ENCODE measurements at places on chromosomes 12 and 14. TPM values are rescaled to one million over a fixed set of nuclear protein-coding genes. Genes with fewer than 3 reads are reported as not detected.
A peak's percentile ranks its signal among the peaks of the same experiment; 100 is the strongest.

- no peak for DNase-seq
Measured at GRCh38 chr14:38384741-38385140, 128.8 kb upstream of the CLEC14A start.

- peak; percentile 78 for DNase-seq
Measured at GRCh38 chr14:90409209-90409730, 12.4 kb downstream of the CALM1 start.

- no peak for DNase-seq
Measured at GRCh38 chr12:71556448-71556847, 107.2 kb downstream of the ZFC3H1 start.

SERPINA10 gene
- total RNA-seq, result not detected

GRCh38 chr12:5059358-5059757, 15.7 kb downstream of the KCNA5 start:
- no peak for DNase-seq

DNA sequence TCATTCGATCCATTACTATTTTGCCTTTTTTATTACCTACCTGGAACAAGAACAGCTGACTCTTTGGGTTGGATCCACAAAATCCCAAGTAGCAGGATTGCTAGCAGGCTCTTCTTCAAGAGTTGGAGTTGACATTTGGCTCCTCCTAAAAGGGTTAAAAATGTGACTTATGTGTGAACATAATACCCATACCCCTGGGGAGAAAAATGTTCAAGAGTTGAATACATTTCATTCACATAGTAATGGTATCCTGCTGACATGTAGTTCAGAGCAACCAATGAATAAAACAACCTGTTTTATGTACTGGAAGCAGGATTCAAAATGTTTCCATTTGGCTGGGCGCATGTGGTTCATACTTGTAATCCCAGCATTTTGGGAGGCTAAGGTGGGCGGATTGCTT, 264.7 kb downstream of the MED13L start:
- no peak for DNase-seq

DNA sequence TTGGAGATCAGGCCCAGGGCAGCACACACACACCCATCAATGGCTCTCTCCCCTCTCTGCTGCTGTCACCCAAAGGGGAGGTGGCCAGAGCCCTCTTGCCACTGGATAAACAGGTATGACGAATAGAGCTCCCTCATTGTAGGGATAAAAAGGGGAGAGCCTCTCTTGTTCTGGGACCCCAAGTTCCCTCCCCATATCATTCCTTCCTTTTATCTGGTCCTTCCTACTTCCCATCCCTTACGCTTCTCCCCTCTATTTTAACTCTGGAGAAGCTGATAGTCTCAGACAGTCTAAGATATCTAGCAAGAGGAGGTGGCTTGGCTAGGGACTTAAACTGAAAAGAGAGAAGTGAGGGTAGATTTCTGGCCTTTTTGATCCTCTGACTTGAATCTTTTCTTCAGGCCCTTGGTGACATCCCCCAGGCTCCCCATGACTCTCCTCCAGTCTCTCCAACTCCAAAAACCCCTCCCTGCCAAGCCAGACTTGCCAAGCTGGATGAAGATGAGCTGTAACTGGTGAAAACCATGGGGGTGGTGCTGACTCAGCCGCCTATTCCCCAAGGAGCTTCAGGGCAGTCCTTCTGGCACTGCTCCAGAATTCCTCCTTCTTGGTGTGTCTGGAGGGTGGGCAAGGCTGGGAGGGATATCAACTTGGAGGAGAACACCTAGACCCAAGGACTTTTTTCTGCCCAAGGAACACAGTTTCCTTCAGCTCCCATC, 5.3 kb downstream of the ARHGEF25 start:
- no peak for DNase-seq
